Astrocyte of the hippocampus (primary cell): ENCODE measurements at places on chromosomes 6 and 20.

GRCh38 chr6:157684620-157685299 is 138.3 kb upstream of the SNX9 start:
- DNase-seq: no peak

DNA sequence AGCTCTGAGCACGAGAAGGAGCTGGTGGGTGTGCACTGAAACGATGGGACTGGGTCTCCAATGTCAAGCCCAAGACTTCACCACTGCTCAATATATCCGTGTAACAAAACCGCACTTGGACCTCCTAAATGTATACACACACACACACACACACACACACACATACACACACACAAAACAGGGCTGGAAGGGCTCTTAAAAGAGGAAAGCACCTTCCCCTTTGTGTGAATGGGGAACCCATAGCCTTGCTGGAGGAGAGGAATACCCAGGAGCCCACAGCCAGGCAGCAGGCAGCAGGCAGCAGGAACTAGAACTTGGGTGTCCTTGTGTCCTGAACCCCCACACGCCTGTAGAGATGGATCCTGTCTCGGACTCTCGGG is 29.8 kb downstream of the TGM2 start:
- DNase-seq: no peak

DNA sequence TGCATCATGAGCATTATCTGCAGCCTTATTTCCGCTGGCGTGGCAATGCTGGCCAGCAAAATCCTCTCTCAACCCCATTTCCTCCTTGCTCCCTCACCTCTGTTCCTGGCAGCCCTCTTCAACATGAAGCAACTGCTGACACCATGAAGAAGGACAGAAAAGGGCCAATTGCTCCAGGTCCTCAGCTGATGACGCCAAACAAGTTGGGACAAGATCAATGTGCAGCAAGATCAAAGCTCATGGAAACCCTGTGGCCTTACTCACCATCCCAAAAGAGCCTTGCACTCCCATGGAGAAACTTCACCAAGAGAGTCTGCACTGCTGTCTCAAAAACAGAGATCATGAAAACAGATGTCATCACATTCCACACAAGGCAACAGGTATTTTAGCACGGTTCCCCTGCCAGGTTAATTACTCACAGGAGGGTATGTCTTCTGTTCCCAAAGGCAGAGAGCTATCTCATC is 7.4 kb downstream of the GFOD1 start:
- DNase-seq: no peak

DNA sequence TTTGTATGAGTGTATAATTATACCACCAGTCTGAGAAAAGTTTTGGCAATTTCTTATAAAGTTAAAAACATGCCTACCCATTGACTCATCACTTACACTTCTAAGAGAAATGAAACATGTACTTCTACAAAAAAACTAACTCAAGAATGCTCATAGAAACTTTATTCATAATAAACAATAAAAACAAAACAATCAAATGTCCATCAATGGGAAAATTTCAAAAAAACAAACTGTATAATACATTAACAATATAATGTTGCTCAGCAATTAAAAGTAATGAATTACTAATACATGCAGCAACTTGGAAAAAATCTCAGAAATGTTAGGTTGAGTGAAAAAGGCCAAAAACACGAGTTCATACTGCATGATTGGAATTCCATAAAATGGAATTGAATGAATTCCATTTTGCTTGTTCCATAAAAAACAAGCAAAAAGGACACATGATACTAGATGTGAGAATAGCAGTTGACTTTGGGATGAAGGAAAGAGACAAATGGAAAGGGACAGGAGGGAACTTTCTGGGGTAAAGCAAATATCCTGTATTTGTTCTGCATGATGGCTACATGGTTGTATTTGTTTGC is 726.6 kb downstream of the RFPL4B start:
- peak; percentile 60 for DNase-seq

DNA sequence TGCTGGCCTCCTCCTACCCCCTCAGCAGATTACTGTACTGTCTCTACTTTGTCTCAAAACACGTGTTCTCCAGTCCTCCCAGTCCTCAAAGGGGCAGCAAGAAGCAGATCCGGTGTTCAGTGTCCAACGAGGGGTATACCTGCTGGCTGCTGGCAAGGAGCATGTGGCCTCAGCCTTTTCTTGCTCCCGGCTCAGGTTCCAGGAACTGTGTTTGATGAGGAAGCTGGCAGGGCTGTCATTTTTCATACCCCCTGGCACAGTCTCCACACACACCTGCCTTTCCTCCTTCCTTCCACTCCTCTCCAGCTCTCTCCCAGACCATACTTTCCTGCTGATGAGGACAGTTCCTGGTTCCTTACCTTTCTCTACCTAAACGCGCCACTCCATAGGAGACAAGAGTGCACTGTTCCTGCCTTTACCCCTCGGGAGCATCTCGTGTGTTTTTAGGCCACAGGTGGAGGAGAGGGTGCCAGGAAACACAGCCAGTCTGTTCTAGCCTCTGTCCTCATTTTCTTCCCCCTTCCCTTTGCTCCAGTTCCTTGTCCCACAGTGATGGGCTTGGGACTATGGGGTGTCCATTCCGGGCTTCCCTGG is 77.2 kb downstream of the SSR1 start:
- no peak for DNase-seq

GRCh38 chr20:50523552-50524167 is 13.5 kb downstream of the PTPN1 start:
- DNase-seq: no peak

- no peak for DNase-seq
These were observed 52.1 kb downstream of the SOD2 start for GRCh38 chr6:159640722-159641482.

DNA sequence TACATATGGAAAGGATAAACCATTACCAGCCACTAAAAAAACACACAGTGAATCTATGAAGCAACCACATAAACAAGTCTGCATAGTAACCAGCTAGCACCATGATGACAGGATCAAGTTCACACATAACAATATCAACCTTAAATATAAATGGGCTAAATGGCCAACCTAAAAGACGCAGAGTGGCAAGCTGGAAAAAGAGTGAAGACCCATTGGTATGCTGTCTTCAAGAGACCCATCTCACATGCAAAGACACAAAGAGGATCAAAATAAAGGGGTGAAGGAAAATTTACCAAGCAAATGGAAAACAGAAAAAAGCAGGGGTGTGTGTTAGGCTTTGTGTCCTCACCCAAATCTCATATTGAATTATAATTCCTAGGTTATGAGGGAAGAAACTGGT is 909.2 kb downstream of the EPHA7 start:
- no peak for DNase-seq

DNA sequence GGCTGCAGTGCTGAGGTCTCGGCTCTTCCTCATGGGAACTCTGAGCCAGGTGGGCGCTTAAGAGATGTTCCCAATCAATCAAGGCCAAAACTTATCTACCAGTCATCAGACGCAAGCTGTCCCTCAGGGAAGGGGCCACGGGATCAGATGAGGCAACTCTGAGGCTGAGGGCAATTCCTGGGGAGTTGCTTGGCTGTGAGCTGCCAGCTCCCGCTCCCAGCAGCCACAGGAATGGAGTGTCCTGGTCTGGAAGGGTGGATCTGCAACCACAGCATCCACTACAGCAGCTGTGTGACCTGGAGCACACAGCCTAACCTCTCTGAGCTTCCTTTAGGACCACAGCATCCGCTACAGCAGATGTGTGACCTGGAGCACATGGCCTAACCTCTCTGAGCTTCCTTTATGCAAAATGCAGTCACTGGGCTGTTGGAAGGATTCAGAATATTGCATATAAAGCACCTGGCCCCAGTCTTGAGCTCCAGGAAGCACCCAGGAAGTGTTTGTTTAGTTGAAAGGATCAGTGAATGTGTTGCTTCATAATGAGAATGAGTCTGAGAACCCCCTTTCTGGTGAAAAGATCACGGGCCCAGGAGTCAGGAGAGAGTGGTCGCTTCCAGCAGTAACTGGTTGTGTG is 60.9 kb downstream of the TFAP2C start:
- no peak for DNase-seq

GRCh38 chr6:39361657-39362486 is 39.4 kb upstream of the KCNK16 start:
- DNase-seq: peak; percentile 85

GRCh38 chr6:30879684-30880427 is 4.5 kb upstream of the DDR1 start:
- no peak for DNase-seq
